Mesendoderm (in vitro differentiated cells): ENCODE measurements at places on chromosomes 2 and 18.

GRCh38 chr2:43427032-43427424 is 168.8 kb downstream of the THADA start:
- no peak for DNase-seq

GRCh38 chr2:165959371-165959770 is 5.8 kb upstream of the TTC21B start:
- DNase-seq: no peak

DNA sequence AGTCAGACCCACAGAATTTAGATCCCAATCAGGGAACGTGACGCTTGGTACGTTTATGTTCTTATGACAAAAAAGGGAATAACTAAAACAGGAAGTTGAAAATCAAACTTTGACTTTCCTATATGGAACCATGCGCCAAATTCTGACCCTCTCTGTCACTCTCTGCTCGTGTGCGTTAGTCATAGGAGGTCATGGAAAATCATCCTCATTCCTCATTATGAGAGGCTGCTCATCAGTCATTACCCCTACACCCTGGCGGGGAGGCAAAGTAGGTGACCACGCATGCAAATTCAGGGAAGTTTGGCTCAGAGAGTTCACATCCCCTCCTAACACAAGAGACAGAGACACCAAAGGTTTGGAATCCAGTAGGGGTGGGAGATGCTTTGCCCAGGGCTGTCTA is 15.5 kb downstream of the IL1F10 start:
- no peak for DNase-seq

- no peak for DNase-seq
Observed at GRCh38 chr2:56450047-56450446, 266.3 kb downstream of the CCDC85A start.

DNA sequence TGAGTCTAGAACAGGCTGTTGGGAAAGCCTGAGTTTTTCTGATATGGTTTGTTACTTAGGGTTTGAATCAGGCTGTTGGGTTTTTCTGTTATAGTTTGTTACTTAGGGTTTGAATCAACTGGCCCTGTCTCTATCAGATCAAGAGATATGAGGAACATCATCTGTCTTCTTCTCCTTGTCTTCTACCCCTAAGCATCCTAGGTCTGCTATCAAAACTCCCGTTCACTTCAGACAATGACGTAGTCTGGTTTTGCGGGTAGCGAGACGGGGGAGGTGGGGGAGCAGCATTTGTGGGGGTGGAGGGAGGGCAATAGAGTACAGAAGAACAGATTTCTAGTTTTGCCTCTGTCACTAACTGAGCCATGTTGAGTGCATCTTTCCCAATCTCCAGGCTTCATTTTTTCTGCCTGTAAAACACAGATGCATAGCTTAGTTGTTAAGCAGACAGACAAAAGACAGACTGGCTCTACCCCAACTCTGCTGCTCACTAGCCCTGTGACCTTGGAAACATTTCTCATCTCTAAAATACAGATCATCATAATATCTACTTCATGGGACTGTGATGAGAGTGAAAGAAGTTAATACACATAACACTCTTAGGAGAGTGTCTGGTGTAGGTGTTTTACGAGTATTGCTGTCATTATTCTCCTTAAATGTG is 9.1 kb downstream of the TNP1 start:
- no peak for DNase-seq
